ENCODE measurements at places on chromosomes 3 and 15.

- DNase-seq = no peak
These were observed 378.9 kb upstream of the ALCAM start for GRCh38 chr3:104987859-104988258.

GRCh38 chr3:37494216-37494615 is 319.8 kb upstream of the LRRFIP2 start:
- DNase-seq = no peak

GRCh38 chr3:12648384-12648959 is 15.4 kb downstream of the RAF1 start:
- no peak for DNase-seq

DNA sequence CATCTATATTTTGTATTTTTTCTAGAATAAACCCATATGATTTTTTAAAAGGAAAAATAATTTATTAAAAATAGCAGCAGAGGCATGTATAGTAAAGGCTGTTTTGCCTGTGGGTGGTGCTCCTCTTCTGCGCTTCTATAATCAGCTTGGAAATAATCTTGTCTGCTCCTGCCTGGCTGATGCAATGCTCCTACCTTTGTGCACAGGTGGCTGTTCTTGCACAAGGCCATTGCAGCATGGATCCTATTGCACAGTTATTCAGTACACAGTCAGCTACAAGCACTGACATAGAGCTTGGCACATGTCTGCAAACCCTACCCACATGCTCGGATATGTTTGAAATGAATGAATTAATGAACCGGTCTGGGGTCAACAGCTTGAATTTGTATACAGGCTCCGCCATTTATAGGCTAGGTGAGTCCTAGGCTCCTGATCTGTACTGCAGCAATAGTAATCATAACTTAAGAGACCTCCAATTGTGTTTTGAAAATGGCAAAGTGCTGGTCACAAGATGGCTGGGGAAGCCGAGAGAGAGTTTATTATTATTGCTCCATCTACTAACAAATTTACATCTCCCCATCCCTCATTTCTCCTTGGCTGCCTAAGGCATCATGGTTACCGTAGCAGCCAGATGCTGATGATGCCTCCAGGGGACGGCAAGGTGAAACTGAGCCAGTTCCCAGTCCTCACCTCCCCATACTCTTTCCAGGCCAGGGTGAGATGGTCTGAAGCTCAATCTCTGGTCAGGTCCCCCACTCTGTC is 532 bp upstream of the RTP1 start:
- no peak for DNase-seq

GRCh38 chr3:60056404-60056803 is 1006.6 kb upstream of the CFAP20DC start:
- peak; percentile 75 for DNase-seq

DNA sequence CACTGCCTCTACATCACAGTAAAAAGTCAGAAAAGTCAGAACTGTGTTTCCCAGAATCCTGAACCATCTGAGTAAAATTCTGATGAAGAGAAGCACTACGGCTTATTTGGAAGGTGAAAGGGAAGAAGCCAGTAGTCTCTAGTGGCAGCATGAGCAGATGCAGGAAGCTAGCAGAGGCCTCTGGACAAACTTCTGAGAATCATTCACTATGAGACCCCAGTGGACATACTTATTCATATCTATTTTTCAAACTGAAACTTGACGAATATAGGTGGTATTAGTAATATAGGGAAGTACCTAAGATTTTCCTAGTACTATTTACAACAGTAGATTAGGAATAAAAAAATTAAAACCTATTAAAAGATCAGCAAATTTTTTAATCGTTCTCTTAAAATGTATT is 272.8 kb upstream of the TTC14 start:
- DNase-seq = no peak

DNA sequence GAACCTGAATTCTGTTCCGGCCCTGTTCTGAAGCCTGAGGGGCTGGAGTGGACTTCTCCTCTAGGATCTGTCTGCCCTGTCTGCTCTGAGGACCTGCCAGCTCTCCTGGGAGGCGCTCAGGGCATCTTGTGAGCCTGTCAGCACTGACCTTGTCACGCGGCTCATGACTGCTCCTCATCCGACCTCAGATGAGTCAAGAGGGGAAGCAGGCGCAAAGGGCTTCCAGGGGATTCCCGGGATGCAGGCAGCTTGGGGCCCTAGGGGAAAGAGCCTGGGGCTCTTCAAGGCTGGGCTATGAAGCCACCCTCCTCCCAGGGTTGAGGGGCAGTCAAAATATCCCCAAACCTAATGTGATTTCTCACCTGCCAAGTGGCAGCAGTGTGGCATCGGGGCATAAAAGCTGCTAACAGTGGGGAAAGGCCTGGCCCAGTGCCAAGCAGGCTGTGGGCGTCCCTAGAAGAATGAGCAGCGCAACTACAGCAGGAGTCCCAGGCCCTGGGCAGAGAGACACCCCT is 27.6 kb upstream of the ANKDD1A start:
- DNase-seq = peak; percentile 82

- no peak for DNase-seq
These were observed 5.9 kb downstream of the ARHGEF3 start for GRCh38 chr3:56795829-56796185.

DNA sequence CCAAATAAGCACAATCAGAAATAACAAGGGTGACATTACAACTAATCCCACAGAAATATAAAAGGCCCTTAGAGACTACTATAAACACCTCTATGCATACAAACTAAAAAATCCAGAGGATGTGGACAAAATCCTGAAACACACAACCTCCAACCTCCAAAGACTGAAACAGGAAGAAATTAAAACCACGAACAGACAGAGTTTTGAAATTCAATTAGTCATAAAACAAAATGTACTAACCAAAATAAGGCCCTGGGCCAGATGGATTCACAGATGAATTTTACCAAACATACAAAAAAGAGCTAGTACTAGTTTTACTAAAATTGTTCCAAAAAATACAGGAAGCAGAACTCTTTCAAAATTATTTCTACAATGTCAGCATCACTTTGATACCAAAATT is 1043.6 kb downstream of the DIPK2A start:
- DNase-seq = no peak

- no peak for DNase-seq
These were observed 128.3 kb upstream of the ALCAM start for GRCh38 chr3:105238367-105238766.

DNA sequence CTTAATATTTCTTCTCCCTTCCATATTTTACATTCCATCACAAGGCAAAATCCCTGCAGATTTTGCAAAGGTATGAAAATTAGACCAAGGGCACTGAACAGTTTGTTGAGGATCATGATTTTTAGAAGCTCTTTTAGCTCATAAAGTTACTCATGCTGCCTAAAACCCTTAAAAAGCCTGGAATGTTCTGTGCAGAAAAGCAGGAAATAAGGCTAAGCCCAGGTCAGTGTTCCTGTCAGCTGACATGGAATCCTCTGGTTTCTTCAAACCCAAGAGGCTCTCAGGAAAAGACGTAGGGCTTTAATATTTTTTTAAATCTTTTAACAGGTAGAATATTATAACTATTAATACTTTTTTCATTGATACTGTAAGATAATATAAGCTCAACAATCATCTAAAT is 8.2 kb downstream of the CBLB start:
- DNase-seq = no peak

GRCh38 chr3:123651449-123652341 is 66.8 kb upstream of the HACD2 start:
- DNase-seq = no peak

DNA sequence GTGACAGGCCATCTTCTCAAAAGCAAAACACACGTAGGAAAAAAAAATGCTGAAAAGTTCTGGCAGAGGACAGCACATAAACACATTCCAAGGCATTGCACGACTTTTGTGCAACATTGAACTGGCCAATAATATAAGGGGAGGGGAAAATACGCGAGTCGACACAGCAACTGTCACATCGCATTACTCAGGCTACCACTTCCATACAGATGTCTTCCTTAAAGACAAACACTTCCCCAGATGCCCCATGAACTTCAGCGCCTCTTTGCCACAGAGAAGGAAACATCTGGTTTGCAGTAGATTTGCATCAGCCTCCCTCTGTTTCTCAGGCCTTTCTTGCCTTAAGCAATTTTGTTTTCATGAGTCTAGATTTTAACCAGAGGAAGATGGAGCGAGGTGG is 144.4 kb upstream of the IGF1R start:
- no peak for DNase-seq

DNA sequence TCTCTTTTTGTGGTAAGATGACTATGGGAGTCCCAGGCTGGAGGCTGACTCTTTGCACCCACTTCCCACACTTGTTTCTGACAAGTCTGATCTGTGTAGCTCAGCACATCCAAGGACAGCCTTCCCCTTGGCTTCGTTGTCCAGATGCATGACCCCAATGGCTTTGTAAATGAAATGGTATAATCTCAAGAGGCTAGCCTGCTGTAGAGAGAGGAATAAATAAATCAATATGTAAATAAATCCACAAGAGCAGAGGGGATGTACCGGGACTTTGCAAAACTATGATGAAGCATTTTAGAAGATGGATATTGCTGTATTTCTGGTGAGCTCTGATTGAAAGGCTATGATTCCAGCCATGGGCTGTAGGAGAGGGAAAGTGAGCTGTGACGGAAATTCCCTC is 79.9 kb upstream of the NEO1 start:
- DNase-seq = no peak

Measured in activated CD4-positive, alpha-beta T cell treated with anti-CD3 and anti-CD28 coated beads, Interleukin-2, amount 10 ng/mL, durations not matched to agents 24 days and 14 days (primary cell).